ENCODE measurements at places on chromosomes 13 and 19.

- DNase-seq, result no peak
Observed at GRCh38 chr13:102729560-102730270, 34.9 kb upstream of the METTL21C start.

GRCh38 chr19:52941941-52942385 is 18.7 kb upstream of the ZNF888 start:
- DNase-seq, result peak; percentile 32

DNA sequence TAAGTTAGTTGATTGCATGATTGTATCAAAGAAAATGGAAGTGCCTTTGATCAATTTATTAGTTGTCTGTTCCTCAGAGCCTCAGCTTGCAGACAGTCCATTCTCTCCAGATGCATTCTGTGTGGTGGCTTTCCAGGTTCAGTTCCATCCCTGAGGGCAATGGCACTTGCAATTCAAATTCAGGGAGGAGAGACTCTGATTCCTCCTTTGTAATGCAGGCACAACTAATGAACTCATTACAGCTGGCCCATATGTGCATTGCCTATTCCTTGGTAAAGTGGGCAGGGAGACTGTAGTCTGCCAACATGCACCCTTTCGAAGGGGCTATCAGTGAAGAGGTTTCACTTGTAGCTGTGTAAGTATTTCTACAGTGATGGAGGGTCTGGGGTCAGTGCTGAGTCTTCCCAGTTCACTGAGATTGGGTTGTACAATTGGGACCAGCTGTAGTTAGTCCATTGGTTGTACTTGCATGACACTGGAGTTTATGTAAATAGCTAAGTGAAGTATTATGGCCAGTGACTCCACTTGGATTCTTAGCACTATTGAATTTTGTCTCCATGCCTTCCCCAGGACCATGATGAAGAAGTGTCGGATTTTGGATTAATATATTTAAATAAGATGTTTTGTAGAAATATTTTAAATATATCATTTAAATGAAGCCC is 401.7 kb downstream of the GPC6 start:
- no peak for DNase-seq

- no peak for DNase-seq
Observed at GRCh38 chr19:5882421-5882968, 12.2 kb upstream of the FUT5 start.

- no peak for DNase-seq
Observed at GRCh38 chr19:10422846-10423245, 2.5 kb downstream of the PDE4A start.

DNA sequence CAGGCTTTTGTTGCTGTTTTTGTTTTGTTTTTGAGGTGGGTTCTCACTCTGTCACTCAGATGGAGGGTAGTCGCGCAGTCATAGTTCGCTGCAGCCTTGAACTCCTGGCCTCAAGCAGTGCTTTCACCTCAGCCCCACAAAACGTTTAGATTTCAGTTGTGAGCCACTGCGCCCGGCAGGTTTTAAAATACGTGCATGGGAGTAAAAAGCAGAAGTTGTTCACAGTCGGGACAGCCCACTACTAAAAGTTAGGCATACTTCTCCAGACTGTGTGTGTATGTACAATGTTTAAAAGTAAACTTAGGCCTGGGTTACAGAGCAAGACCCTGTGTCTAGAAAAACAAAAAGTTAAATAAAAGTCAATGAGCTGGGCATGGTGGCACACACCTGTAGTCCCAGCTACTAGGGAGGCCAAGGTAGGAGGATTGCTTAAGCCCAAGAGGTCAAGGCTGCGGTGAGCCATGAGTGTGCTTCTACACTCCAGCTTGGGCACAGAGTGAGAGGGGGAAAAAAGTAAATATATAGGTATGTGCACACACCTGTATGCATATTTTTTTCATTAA is 6.1 kb downstream of the SAFB start:
- DNase-seq, result peak; percentile 34

GRCh38 chr13:30354493-30355383 is 47.4 kb upstream of the KATNAL1 start:
- DNase-seq, result peak; percentile 86

DNA sequence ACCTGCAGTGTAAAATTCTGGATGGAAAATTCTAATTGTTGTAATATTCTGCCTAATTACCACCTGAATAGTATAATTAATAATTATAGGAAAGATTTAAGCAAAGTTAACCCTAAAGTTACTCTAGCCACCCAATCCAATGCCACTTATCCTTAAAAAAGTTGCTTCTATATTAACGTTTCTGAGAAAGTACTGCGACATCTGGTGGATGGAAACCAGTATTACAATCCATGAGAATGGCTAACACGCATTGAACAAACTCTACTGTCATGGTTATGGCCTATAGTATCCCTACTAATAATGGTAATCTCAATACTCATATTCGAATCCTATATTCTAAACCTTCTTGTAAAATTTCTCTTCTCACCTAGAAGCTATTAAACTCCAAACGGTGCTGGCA is 1551.8 kb downstream of the SLITRK1 start:
- DNase-seq, result peak; percentile 26

DNA sequence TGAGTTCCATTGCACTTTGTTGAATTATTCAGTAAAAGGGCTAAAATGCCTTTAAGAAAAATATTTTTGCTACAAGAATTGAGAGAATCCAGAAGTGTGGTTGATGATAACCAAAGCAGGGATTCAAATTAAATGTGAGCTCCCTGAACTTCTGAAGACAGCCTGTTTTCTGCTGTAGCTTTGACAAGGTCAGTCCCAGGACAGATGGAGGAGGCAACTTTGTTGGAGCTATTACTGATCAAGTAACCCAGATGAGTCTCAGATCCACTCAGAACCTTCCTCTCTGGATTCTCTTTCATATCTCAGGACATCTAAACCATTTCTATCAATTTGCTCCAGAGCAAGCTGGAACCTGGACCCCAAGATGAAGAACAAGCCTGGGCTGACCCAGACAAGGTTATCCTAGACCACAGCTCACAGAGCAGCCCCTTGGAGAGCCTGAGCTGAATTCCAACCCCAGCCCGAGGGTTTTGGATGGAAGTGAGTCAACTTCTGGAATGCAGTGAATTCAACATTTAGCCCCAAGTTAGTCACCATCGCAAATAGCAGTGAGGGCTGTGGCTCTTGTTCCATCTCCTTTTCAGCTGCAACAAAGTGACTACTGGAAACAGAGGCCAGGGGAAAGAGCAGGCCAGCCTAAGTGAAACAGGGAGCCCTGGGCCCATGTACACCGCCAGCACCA is 137.8 kb upstream of the TSC22D1 start:
- no peak for DNase-seq

DNA sequence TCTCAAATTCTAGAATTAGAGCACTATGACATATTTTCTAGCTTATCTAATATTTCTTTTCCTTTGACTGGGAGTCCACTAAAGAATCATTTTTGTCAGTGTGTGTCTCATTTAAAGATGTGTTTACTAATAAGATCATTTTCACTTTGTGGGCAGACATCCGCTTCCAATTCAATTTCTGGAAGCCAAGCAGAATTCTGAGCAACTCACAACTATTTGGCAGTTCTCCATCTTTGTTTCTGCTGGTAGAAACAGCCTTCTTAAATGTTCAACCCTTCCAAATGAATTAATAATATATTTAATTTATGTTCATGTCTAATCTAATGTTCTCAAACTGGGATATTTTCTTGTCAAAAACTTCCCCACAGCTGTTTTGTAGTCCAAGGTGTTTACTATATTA is 411.8 kb downstream of the KCTD12 start:
- DNase-seq, result no peak

DNA sequence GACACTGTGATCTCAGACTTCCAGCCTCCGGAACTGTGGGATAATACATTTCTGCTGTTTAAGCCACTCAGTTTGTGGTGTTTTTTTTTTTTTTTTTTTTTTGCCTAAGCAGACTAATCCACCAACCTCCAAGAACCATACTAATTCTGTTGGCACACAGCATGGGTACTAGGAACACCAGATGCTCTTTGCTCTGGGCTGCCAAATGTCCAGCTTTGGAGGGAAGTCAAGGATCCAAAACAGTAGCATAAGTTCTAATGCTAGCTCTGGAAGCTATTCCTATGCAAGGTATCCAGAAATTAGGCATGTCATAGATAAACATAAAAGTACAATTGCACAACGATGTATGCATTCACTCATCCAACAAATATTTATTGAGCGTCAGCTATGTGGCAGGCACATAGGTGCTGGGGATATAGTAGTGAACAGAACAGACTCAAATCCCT is 64.5 kb upstream of the WDFY2 start:
- no peak for DNase-seq
